Bronchial smooth muscle cell (primary cell): ENCODE measurements at places on chromosomes 2 and 18. TPM values are rescaled to one million over a fixed set of nuclear protein-coding genes. Genes with fewer than 3 reads are reported as not detected.

The DES gene
- total RNA-seq, result 2.4 and 2.7 TPM in 2 replicates

The DSC1 gene
- not detected in 2 replicates for total RNA-seq

The TFCP2L1 gene
- total RNA-seq, result not detected in 2 replicates

The IL36G gene
- not detected in 2 replicates for total RNA-seq

The ZNF24 gene
- total RNA-seq, result 15.5 and 22.5 TPM in 2 replicates

The NGEF gene
- total RNA-seq, result 1.9 and 11.2 TPM in 2 replicates

The HSBP1L1 gene
- total RNA-seq, result 1.4 and 9.1 TPM in 2 replicates

The SERPINB13 gene
- total RNA-seq, result 0.16 TPM in 1 of 2 replicates, not detected in the other

The SPEG gene
- 7.8 and 9.1 TPM in 2 replicates for total RNA-seq

The CDH19 gene
- total RNA-seq, result under 0.01 TPM in 1 of 2 replicates, not detected in the other

The NT5DC4 gene
- not detected in 2 replicates for total RNA-seq

The TUBB8B gene
- total RNA-seq, result not detected in 2 replicates

The CFAP65 gene
- under 0.01 TPM in 1 of 2 replicates, not detected in the other for total RNA-seq

The MTX2 gene
- 16.6 and 16.9 TPM in 2 replicates for total RNA-seq

The SCYGR3 gene
- total RNA-seq, result not detected in 2 replicates

The PER2 gene
- 2.0 and 3.7 TPM in 2 replicates for total RNA-seq

The SFTPB gene
- 0.17 TPM in 1 of 2 replicates, not detected in the other for total RNA-seq

The LOXL3 gene
- 23.6 and 30.0 TPM in 2 replicates for total RNA-seq

The CKAP2L gene
- 0.17 and 1.3 TPM in 2 replicates for total RNA-seq

The SH2D6 gene
- total RNA-seq, result 0.17 and 0.63 TPM in 2 replicates

The POTEC gene
- total RNA-seq, result not detected in 2 replicates

The EFEMP1 gene
- total RNA-seq, result 267 and 520 TPM in 2 replicates

The ZSWIM2 gene
- not detected in 2 replicates for total RNA-seq

The M1AP gene
- not detected in 2 replicates for total RNA-seq

The FOXI3 gene
- not detected in 2 replicates for total RNA-seq

The DLGAP1 gene
- 0.32 and 0.34 TPM in 2 replicates for total RNA-seq

The TCF4 gene
- 57.8 and 78.8 TPM in 2 replicates for total RNA-seq

The UCN gene
- total RNA-seq, result 0.16 and 0.26 TPM in 2 replicates

The OSBPL1A gene
- total RNA-seq, result 47.9 and 59.4 TPM in 2 replicates

The SIX3 gene
- not detected in 2 replicates for total RNA-seq
